ENCODE measurements at places on chromosomes 2 and 18.
A peak's percentile ranks its signal among the peaks of the same experiment; 100 is the strongest.

- DNase-seq = peak; percentile 43
Observed at GRCh38 chr2:181123798-181124231, 143.4 kb downstream of the UBE2E3 start.

- DNase-seq = no peak
Observed at GRCh38 chr2:202278944-202279343, 13.4 kb downstream of the NOP58 start.

DNA sequence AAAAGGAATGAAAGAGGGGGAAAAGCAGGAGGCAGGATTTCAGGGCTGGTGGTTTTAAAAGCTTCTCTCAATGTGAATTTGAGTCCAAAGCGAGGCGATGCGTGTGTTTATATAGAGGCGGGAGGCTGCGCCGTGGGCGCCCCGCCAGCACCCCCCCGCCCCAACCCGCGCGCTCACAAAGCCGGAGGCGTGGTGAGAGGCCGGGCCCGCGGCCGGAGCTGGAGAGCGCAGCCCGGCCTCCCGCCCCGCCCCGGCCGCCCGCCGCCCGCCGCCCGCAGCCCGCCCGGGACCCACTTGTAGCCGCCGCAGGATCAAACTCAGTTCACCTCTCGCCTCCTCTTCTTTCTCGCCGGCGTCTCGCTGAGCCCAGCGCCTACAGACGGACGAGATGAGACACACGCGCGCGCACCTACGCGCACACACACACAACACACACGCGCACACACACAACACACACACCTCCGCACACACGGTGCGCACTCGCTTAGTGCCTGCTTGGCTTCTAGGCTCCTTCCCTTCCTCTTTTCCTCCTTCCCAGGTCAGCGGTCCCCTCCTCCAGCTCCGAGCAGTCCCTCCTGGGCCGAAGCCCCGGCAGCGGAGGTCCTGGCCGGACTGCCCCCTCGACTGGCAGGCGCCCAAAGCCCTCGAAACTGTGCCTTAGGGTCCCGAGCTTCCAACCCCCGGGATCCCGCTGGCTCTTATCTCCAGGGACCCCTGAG, 1.3 kb upstream of the CYP26B1 start:
- no peak for DNase-seq

DNA sequence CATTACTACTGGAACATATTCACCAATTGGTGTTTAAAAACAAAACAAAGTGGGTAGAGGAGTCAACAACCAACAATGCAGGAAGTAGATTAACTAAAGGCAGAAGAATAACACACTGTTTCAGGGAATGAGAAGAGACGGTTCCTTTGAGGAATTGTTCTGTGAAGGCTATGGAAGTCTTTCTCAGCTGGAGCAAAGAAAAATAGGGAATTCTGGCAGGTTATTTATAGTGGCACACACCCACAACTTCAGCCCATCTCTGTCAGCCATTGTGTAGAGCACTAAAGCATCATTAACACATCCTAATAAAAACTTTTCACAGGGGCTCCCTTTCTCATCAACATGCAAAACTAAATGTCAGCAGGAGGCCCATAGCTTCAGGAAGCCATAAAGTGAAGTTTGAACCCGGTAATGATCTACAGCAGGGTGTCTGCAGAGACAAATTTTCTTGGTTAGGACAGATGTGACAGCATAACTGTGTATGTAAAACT, 113.6 kb downstream of the CDH2 start:
- no peak for DNase-seq

DNA sequence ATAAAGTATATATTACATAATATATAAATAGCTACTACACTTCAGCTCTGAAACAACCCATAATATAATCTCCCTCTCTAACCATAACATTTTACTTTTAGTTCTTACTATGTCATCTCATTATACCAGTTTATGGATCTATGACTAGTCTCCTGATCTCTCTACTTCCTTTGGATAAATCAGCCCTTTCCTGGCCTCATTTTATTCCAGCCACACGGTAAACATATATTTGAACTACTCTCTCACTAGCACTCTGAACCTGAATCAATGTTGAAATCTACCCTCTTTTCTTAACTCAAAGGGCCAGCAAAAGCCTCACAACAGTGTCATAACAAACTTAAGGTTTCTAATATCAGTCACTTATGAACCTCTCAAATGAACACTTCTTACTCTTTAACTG, 62.6 kb downstream of the BAZ2B start:
- DNase-seq = no peak

- no peak for DNase-seq
Observed at GRCh38 chr2:7919510-7919909, 762.3 kb upstream of the ID2 start.

DNA sequence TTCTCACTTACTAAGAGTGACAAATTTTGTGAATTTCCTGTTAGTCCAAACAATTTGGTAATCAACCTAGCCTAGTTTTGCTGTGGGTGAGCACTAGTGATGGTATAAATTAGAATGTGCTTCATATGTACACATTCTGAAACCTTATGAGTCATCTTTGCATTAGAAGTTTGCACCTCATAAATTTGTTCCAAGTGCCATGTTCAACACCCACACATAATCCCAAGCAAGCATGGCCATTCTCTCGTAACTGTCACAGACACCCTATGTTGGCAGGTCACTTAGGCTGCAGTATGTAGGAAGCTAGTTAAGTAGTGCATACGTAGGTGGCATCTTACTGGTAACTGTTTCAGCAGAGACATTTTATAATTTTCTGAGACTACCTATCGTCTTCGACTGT, 46.9 kb downstream of the NAB1 start:
- no peak for DNase-seq

GRCh38 chr2:4091869-4092268, 388.5 kb downstream of the DCDC2C start:
- no peak for DNase-seq

- no peak for DNase-seq
Observed at GRCh38 chr2:195051401-195051800, 605.6 kb upstream of the SLC39A10 start.

DNA sequence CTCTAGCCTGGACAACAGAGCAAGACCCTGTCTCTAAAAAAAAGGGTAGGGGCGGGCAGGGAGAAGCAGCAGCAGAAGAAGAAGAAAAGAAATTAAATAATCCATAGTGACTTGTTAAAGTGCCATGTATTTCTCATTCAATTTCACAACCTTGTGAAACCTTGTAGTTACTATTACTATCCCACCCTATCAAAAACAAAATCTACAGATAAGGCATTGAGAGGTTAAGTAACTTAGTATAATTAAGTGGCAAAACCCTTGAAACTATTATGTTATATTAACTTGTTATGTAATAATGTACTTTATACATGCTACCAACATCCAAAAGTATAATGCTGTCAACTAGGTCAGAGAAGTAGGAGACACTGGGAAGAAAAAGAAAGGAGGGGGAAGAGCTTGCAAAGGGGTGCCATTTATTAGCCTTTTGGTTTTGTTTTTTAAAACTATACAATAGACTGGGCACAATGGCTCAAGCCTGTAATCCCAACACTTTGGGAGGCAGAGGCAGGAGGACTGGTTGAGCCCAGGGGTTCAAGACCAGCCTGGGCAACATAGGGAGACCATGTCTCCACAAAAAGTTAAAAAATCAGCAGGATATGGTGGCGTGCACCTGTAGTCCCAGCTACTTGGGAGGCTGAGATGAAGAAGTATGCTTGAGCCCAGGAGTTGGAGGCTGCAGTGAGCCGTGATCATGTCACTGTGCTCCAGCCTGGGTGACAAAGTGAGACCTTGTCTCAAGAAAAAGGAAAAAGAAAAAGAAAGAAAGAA, 11.3 kb downstream of the TLK1 start:
- DNase-seq = no peak

DNA sequence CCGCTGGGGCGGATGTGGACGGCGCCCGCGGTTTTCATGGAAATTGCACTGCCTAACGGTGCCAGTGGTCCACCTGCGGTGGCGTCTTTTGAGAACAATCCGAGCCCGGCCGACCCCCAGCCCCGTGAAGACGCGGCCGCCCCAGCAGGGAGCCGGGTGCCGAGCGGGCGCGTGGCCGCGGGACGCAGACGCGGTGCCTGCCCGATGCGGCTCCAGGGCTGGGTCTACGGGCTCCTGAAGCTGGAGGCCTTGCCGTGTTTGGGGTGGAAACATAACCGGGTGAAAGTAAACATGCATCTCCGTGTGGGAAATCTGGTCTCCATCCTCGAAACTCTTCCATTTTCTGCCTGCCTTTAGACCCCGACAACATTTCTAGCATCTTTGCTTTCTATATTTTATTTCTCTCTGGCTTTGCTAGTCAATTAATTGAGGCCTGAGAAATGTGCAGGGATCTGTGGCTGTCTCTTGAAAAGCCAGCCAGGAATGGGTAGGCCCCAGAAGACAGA, 572 bp downstream of the INPP4A start:
- no peak for DNase-seq

DNA sequence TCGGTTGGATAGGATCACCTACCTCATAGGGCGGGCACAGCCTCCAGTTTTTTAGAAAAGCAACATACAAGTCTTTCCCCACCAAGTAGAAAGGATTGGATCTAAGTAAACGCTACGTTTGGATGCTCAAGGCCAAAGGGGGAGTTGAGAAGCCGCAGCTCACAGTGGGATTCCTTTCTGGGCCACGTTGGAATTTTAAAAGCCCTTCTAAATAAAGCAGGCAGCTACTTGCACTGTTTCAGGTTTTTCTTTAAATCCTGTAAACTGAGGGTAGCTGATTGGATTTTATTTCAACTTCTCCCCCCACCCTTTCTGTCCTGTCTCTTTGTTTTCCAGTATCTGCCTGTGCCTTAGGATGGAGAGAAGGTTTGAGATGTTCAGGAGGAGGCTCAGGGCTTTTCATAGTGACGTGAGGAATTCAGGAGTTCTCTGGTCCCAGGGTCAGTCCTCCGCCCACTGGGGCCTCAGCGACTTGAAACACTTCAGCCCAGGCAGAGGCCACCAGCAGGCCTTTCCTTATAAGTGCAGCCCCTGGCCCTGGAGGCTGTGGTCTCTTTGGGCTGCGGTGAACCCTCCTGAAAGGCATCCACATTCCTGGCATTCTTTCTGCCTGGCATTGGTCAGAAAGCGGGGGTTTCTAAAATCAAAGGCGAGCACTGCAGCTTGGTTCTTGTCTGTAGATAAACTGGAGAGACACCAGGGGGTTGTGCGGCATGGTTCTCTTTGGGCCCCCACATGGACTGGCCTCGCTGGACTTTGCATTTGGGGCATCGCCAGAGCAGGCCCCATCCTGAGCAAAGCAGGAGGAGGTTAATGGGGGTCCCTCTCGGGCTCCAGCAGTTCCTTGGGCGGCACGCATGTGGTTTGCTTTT, 44.5 kb downstream of the SH3BP4 start:
- no peak for DNase-seq

GRCh38 chr2:217497843-217498377, 504.9 kb downstream of the TNS1 start:
- no peak for DNase-seq

GRCh38 chr2:101111917-101112771, 39.0 kb downstream of the TBC1D8 start:
- DNase-seq = no peak

DNA sequence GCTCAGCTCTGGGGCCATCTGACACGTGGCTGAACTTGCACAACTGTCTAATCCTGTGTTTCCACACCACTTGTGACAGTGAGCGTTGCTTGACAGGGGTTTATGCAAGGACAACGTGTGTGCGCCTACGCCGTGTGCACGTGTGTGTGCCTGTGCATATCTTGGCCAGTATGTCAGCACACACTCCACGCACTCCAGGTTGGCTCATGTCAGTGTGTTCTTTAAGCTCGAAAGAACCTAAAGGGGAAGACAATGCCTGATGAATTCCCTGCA, 85.6 kb upstream of the SALL3 start:
- DNase-seq = no peak

DNA sequence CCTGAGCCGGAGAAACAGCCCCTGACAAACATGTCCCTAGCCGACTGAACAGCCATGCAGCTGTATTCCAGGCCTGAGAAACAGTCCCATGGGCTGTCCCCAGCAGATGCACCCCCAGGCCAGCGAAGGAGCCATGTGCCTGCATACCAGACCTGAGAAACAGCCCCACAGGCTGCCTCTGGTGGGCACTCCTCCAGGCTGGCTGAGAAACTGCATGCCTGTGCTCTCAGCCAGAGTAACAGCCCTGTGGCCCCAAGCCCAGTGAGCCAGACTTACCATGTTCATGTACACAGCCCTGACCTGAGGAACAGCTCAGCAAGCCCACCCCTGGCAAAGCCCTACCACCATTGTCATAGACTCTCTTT, 24.8 kb downstream of the BOLL start:
- no peak for DNase-seq
